NCI-H524 (cell line): ENCODE measurements at places on chromosomes 7 and 10.

DNA sequence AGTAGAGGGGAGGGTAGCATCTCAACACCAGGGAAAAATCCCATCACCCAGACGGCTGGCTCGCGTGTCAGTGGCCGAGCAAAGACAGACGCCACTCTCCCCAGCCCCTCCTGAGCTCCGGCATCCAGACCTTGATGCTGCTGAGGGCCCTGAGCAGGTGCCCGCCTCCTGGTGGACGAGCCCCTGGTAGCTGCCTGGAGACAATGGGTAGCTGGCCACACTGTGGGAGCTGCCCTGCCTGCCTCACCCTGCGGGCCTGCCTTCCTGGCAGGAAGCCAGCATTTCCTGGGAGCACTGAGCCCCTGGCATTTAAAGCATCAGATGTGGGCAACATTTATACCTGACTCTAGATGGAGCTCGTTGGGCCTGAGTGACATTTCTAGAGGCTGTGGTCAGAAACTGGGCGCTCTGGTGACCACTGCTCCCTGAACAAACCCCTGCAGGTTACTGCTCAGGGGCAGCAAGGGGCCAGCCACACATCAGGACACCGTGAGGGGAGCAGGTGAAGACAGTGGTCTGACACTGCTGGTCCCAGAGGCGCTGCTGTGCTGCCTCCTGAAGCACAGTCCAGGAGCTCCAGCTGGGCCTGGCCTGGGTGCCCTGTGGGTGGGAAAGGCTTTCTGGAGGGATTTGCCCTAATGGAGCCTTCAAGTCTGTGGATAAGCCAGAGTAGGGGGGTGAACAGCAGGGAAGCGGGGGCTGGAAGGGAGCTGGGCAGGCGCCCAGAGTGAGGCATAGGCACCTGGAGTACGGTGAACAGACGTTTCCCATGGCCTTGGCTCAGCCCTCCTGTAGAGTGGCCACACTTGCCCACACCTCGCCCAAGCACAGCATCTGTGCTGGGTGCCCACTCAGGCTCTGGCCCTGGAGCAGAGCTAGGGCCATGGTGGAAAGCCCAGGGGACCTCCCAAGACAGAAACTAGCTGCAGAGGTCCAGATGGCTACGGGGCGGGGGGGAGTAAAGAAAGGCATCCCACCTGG, 138.7 kb downstream of the MAPK8 start:
- DNase-seq = peak; percentile 82

DNA sequence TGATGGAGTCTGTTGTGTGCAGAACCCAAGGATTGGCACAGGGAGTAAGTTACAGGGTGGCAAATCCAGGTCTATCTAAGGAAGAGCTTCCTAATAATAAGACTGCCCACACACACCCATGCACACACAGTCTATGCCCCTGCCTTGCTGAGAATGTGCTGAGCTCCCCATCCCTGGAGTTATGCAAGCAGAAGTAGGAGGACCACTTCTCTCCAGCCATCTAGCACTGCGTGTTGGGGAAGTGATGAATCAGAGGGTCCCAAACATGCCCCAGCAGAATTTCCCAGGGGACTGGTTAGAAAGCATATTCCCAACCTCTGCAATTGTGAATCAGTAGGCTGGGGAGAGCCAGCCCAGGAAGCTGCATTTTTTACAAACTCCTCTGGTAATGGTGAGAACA, 117.2 kb downstream of the CDH23 start:
- DNase-seq = no peak

DNA sequence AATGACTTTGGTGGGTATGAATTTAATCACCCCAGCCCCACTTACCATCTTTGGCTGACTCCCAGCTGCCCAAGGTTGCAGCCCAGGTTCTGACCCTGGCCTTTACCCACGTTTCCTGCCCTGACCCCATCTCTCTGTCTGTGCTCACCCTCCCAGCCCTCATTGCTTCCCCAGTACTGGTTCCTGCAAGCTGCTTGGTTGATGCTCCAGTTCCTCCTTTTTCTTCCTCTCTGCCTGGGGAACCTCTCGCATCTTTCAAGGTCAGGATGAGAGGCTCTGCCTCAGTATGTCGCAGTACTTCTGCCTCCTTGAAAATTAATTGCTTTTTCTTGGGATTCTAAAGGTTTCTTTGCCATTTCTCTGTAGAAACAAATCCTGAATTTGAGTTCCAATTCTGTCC, 263.8 kb upstream of the ZNF32 start:
- no peak for DNase-seq

DNA sequence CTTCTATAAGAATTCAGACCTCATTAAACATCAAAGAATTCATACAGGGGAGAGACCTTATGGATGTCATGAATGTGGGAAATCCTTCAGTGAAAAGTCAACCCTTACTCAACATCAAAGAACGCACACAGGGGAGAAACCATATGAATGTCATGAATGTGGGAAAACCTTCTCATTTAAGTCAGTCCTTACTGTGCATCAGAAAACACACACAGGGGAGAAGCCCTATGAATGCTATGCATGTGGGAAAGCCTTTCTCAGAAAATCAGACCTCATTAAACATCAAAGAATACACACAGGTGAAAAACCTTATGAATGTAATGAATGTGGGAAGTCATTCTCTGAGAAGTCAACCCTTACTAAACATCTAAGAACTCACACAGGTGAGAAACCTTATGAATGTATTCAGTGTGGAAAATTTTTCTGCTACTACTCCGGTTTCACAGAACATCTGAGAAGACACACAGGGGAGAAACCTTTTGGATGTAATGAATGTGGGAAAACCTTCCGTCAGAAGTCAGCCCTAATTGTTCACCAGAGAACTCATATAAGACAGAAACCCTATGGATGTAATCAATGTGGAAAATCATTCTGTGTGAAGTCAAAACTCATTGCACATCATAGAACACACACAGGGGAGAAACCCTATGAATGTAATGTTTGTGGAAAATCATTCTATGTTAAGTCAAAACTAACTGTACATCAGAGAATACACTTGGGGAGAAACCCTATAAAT, 24.1 kb downstream of the ZNF37A start:
- DNase-seq = no peak

DNA sequence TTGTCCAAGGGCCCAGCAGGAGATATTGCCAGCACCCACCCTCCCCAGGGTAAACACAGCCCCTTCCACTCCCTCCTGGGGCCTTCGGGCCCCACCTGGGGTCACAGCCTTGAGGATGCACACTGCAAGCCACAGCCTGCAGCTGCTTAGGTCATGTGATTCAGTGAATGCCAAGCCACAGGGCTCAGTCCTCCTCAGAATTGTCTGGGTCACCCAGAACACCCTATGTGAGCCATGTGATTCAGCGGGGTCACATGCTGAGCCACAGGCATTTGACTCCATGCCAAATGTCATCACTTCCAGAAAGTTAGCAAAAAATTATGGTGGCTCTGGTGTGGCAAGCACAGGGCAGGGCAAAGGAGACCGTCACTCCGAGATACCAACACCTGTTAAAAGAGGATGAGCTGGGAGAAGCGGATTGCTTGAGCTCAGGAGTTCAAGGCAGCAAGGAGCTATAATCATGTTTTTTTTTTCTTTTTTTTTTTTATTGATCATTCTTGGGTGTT, 17.2 kb upstream of the PSAP start:
- peak; percentile 18 for DNase-seq

GRCh38 chr10:85619832-85620231, 746.8 kb downstream of the GRID1 start:
- DNase-seq = no peak

DNA sequence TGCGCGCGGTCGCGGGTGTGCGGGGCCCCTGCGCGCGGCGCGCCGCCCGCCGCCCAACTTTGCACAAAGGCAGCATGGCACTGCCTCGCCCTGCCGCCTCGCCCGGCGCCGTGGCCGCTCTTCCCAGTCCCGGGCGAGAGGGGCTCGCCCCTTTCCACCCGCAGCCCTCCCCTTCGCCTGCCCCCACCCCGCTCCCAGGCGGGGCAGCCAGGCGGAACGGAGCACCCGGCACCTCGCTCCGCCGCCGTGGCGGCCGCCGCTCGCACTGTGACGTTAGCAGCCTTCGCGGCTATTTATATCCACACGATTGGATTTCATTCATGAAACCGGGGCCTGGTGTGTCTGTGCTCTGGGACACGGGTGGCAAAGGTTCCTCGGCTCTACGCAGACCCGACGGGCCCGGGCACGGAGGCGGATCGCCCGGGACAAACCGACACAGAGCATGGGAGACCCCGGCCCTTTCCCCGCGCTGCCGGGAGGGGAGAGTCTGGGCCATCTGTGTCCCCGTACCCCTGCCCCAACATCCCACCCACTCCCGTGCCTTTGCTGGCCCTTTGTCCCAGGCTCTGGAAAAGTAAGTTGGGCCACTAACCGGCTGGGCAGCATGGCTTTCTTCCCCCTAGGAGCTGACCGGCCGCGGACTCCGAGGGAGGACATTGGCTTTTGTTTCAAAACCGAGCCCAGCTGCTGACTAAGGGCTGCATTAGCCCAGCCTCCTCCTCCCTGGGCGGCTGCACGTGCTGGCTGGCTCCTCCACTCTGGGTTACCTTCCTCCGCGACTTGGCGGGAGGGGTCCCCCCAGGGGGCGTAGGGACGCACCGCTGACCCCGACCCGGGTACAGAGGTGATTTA, at the start of gene RHOBTB1:
Gene RHOBTB1, minus strand, starts transcription at position 128 of the 852 bp plus-strand sequence. CDS start 32,643 bp downstream, outside the sequence.
- peak; percentile 33 for DNase-seq

DNA sequence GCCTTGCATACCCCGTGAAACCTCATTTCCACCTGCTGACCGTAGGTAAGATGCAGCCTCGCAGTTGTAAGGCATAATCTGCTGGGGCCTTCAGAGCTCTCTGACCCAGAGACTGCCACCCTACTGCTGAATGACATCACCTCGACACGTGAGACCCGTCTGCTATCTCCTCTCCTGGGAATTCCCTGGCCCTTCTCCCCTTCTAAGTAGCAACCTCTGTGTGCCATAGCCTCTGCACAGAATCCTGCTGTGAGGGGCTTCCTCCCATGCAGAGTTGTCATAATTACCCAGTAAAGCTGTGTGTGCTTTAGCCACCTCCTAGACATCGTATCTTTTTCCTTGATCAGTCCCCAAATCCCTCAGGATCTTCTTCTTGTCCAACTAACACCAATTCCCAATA, 106.7 kb downstream of the CACNB2 start:
- DNase-seq = no peak

GRCh38 chr10:21092683-21093524, 195.8 kb upstream of the NEBL start:
- DNase-seq = no peak

DNA sequence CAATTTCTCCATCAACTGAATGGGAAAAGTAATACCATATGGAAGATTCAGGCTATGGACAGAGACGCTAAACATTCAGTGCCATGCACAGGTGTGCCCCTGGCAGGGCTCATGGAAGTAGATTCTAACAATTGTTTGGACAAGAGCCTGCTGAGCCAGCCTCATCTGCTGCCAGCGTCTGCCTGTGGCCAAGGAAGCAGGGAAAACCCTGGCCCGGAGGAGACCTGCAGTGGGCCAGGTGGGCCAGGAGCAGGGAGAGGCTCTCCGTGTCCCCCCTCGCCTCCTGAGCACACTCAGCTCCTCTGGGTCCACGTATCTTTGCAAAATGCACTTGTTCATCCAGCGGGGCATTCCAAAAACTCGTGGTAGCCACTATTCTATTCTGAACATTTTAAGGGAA, 130.1 kb downstream of the TCERG1L start:
- DNase-seq = no peak

DNA sequence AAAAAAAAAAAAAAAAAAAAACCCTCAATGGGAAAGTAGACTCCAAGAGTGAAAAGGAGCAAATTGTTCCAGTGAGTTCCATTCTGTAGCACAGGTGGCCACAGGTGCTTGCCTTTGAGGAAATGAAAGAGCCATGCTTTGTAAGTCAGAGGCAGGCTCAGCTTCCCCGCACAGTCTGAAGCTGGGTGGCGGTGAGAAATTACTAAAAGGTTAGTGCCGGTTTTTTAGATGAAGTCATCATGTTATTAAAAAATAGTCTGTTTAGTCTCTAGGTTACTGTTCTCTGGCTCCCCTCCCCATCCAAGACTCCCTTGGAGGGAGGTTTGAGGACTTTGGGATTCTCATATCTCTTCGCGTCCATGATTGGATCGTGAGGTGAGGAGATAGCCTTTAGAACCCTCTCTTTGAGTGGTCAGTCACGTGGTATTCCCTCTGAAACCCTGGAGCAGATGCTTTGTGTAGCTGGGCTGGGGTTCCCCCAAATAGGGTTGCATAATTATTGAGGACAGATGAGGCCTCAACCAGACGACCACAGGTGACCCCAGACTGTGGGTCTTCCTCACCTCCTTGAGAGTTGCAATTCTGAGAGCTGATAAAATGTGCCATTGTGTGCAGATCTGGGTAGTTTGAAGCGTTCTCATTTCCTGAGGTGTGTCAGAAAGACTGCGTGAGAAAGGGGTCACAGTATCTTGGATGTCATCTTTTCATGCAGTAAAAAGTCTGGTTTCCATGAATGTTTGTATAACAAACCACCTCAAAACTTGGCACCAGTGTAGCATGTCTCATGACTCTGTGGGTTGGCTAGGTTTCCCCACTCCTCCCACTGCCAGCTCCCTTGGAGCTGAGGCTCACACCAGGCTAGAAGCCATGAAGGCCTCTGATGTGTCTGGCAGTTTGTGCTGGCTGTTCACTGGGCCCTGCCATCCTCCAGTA, 27.1 kb downstream of the OGDH start:
- DNase-seq = no peak

GRCh38 chr7:44346063-44346462, 20.7 kb upstream of the CAMK2B start:
- DNase-seq = no peak

DNA sequence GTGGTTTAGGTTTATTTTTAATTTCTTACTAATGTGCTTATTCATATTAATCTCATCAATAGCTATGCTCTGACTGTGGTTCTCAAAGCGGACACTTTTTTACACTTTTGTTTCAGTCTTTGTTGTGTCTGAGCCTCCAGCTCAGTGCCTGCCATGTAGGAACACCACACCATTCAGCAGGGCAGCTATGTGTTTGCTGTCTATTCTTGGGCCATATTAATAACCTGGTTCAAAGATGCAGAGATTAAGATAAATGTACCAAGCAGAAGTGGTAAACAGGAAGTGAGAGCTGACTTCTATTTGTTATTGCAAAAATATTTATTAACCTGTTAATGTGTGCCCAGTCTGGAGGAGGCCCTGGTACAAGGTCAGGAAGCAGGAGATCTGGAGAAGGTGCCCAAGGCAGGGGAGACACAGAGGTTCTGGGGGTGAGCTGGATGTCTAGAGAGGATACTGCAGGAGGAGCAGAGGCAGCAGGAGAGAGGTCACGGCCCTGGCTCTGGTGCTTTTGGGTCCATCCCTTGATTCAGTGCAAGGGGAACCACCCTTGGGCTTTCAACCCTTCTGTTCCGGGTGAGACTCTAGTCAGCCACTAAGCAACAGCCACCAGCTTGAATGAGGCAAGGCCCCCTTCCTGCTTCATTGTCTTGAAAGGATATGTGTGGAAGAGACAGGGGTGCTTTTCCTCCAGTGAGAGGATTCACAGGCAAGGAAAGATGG, 1.9 kb downstream of the TBXAS1 start:
- DNase-seq = no peak

GRCh38 chr10:107727767-107728317, 563.3 kb upstream of the SORCS1 start:
- no peak for DNase-seq

DNA sequence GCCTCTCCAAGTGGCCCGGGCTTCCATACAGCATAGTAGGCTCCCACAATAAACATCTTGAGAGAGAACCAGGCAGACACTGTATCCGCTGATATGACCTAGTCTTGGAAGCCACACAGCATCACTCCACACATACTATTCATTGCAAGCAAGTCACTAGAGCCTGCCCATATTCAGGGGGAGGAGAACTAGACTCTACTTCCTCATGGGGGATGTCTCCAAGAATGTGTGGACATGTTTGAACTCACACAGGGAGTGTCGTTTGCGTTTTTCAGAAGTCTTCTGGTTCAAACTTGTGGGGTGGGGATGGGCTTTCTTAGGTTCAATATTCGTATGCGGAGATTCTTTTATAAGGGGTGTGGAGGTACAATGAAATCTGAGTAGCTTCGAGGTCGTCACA, 232.6 kb upstream of the HABP2 start:
- DNase-seq = no peak

GRCh38 chr7:92815412-92815811, 21.0 kb downstream of the CDK6 start:
- no peak for DNase-seq
